ENCODE measurements at places on chromosomes 6 and 20. TPM values are rescaled to one million over a fixed set of nuclear protein-coding genes. Genes with fewer than 3 reads are reported as not detected.

The STX11 gene
- 0.62 TPM for total RNA-seq

The ZNF512B gene
- total RNA-seq = 9.0 TPM

The ZNF311 gene
- 0.35 TPM for total RNA-seq

The TNFRSF6B gene
- total RNA-seq = 8.9 TPM

The SEMG1 gene
- not detected for total RNA-seq

The PSORS1C1 gene
- 7.8 TPM for total RNA-seq

The JPH2 gene
- total RNA-seq = 216 TPM

The EPPIN gene
- not detected for total RNA-seq

The TFAP2D gene
- not detected for total RNA-seq

The ISM1 gene
- total RNA-seq = 6.4 TPM

The BPIFB1 gene
- not detected for total RNA-seq

The SLC16A10 gene
- 0.93 TPM for total RNA-seq

The KCNK5 gene
- 7.3 TPM for total RNA-seq

The PCK1 gene
- 0.30 TPM for total RNA-seq

The HDGFL1 gene
- not detected for total RNA-seq

The CABLES2 gene
- 4.1 TPM for total RNA-seq

The GRM1 gene
- total RNA-seq = not detected

The HLA-DRA gene
- total RNA-seq = 73.9 TPM

The ZNF217 gene
- 13.9 TPM for total RNA-seq

Data from gastroesophageal sphincter (tissue), 4 donors.